H7 (cell line): ENCODE measurements at places on chromosomes 1 and 21.

GRCh38 chr1:70892930-70893329 lies 154.7 kb downstream of the PTGER3 start:
- DNase-seq, result no peak

- no peak for DNase-seq
Observed at GRCh38 chr1:203807196-203807595, 11.8 kb downstream of the ZBED6 start.

DNA sequence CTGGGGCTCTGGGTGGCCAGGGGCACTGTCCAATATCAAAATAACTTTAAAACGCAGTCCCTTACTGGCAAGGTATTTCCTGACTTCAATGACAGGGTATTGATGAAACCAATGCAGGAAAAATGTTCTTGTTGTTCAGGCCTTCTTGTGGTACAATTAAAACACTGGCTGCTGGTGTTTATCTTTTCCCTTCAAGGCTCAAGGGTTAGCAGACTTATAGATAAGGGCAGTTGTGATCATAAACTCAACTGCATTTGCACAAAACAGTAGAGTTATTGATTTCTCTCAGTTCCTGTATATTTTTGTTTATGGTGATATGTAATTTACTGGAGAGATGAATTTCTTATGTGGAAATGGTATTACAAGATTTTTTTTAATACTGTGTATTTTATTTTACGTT lies 2.7 kb upstream of the CD84 start:
- no peak for DNase-seq

GRCh38 chr1:51693419-51694155 lies 76.7 kb downstream of the OSBPL9 start:
- DNase-seq, result no peak

- DNase-seq, result no peak
Observed at GRCh38 chr1:94797291-94797690, 22.9 kb upstream of the SLC44A3 start.

DNA sequence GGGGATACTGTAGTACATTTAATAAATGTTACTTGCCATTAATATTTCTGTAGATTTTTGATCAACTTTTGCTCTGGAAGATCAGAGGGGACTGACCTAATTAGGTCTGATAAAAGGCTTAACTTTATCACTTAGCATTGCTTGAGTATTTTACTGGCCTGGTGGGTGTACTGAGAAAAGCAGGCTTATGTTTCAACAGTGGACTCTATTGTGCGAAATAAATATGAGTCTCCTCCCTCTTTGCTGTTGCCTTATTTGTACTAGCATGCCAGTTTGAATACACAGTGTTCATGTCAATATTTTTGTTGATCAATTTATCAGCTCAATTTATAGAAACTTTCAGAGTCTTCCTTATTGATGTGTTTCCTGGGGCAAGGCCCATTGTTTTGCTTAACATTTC lies 49.1 kb downstream of the EBNA1BP2 start:
- DNase-seq, result no peak

DNA sequence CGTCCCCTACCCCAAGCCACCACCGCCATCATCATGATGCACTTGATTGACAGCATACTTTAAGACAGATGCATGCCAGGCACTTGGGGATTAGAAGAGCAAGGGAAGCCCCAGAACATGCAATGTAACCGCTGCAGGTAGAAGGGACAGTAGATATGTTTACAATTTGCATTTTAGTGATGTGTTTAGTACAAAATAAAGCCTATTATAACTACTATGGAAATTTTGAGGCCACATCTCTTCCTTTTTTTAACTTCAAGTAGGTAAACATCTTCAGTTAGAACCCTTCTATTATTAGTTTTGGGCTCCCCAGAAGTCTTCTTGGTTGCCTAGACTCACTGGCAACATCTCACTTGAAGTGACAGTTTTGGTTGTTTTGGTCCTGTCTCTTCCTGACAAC lies 25.3 kb downstream of the CR1L start:
- DNase-seq, result no peak

DNA sequence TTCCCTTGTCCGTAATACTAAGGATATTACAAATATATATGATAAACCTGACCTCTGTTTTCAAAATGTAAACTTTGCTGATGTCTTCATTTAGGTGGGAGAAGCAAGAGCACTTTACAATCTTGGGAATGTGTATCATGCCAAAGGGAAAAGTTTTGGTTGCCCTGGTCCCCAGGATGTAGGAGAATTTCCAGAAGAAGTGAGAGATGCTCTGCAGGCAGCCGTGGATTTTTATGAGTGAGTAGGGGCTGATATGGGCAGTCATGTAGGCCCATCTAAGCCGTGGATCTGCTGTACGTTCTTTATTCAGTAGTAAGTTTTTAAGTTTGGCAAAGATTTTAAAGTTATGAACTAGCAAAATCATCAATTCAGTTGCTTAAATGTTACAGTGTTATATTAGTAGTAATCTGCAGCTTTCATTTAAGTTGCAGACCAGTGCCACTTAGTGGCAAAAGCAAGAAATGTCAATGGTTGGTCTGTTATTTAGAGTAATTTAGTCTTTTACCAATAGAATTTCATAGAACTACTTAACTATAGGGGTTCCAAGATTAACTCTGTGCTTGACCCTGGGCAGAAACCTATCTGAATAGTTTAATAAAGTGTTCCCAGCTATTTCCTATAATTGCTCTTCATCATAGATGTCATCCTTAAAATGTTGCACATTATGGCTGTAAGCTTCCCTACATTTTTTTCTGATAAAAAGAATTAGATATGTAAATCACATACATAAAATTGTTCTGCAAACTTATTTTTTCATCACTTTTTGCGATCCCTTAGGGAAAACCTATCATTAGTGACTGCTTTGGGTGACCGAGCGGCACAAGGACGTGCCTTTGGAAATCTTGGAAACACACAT lies 21.3 kb downstream of the GPSM2 start:
- DNase-seq, result peak; percentile 28
